ENCODE measurements at places on chromosomes 6 and 20.

DNA sequence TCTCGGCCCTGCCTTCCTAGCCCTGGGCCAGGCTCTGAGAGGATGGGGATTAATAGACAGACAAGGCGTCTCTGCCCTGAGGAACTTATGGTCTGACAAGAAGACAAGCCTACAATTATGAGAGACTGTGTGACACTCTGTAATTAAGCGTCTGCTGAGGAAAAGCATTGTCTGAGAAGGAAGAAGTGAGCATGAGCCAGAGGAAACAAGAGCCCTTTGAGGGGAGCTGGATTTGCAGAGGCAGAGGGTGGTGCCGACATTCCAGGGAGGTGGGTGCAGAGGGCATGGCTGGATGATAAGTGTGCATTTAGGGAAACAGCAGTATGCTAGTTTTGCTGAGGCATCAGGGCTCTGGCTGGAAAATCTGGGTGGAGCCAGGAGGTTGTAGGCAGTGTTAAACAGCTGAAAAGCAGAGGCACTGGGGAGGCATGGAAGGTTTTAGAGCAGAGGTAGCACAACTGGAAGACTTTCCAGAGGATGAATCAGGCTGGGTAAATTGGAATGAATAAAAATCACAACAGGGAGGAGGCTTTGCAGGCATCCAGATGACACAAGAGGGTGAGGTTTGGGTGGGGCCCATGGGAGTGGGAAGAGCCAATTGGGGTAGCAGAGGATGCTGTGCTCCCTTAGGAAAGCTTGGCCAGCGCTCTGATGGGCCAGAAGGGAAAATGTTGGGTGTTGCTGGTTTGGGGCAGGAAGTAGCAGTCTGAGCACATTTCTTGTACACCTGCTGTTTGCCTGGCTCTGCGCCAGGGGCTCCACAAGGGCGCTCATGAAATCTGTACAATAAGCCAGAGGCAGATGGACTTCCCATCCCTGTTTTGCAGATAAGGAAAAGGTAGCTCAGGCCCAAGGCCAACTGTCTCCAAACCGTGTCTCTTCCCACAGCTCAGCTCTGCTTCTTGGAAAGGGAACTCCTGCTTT is 74.0 kb upstream of the MYL9 start:
- peaks cover 54% of the 10 kb centered on the region for H3K4me1 ChIP-seq
- H3K36me3 ChIP-seq = no peaks in the 10 kb centered on the region
- peak; percentile 55 for DNase-seq
- peak overlapping the region; percentile 9 for H3K4me3 ChIP-seq
- peak overlapping the region; percentile 70 for H3K27ac ChIP-seq
- H3K27me3 ChIP-seq = no peaks in the 10 kb centered on the region

DNA sequence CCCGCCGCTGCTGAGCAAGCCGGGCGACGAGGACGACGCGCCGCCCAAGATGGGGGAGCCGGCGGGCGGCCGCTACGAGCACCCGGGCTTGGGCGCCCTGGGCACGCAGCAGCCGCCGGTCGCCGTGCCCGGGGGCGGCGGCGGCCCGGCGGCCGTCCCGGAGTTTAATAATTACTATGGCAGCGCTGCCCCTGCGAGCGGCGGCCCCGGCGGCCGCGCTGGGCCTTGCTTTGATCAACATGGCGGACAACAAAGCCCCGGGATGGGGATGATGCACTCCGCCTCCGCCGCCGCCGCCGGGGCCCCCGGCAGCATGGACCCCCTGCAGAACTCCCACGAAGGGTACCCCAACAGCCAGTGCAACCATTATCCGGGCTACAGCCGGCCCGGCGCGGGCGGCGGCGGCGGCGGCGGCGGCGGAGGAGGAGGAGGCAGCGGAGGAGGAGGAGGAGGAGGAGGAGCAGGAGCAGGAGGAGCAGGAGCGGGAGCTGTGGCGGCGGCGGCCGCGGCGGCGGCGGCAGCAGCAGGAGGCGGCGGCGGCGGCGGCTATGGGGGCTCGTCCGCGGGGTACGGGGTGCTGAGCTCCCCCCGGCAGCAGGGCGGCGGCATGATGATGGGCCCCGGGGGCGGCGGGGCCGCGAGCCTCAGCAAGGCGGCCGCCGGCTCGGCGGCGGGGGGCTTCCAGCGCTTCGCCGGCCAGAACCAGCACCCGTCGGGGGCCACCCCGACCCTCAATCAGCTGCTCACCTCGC is 1.5 kb downstream of the ARID1B start:
- H3K4me3 ChIP-seq = peak overlapping the region; percentile 90
- H3K36me3 ChIP-seq = no peaks in the 10 kb centered on the region
- DNase-seq = peak; percentile 37
- H3K27ac ChIP-seq = peak overlapping the region; percentile 46
- peaks cover 4% of the 10 kb centered on the region for H3K4me1 ChIP-seq
- H3K27me3 ChIP-seq = no peaks in the 10 kb centered on the region

GRCh38 chr6:29631860-29632731 is 887 bp downstream of the GABBR1 start:
- H3K4me1 ChIP-seq = peaks cover 45% of the 10 kb centered on the region
- H3K27ac ChIP-seq = no peak overlapping the region
- H3K27me3 ChIP-seq = no peaks in the 10 kb centered on the region
- peak overlapping the region; percentile 77 for H3K4me3 ChIP-seq
- peak; percentile 57 for DNase-seq

- no peak overlapping the region for H3K4me3 ChIP-seq
- H3K36me3 ChIP-seq = peaks cover 5% of the 10 kb centered on the region
- H3K27ac ChIP-seq = no peak overlapping the region
- peaks cover 22% of the 10 kb centered on the region for H3K4me1 ChIP-seq
Measured at GRCh38 chr20:1327241-1327653, 1.7 kb downstream of the SDCBP2 start.

DNA sequence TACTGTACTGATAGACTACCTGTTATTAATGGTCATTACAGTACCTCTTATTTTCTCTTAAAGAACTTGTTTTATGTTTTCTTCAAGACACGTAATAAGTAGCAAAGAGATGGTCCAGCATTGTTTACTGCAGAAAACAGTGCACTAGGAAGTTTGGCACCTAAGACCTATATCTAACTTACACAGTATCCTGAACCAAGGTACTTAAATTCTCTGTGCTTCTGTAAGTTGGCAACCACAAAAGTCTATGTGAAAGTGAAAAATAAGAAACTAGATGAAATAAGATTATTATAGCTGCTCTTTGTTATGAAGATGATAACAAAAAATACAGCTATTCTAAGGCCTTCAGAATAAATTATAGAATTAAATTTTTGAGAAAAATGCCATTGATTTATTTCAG is 411.7 kb upstream of the SOX4 start:
- no peaks in the 10 kb centered on the region for H3K36me3 ChIP-seq
- no peaks in the 10 kb centered on the region for H3K4me1 ChIP-seq
- H3K27me3 ChIP-seq = no peaks in the 10 kb centered on the region
- no peak overlapping the region for H3K27ac ChIP-seq
- no peak overlapping the region for H3K4me3 ChIP-seq

- no peak overlapping the region for H3K4me3 ChIP-seq
- no peak for DNase-seq
- no peak overlapping the region for H3K27ac ChIP-seq
- H3K4me1 ChIP-seq = peaks cover 2% of the 10 kb centered on the region
- no peaks in the 10 kb centered on the region for H3K27me3 ChIP-seq
Measured at GRCh38 chr20:24744747-24745146, 204.3 kb upstream of the CST7 start.

DNA sequence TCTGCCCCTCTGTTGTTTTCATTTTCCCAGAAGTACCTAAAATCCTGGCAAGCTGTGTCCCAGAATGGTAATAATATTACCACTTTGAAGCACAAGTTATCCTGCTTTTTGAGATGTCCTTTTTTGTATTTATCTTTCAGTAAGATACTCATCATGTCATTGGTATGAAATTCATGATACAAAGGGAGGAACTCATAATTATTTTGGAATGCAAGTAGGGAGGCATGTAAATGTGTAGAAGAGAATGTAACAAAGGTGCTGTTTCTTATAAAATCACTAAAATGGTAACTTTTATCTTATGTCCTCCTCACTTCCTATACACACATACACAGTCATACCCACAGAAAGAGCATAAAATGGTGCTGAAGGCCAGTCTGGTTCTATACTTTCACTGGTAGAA is 109.9 kb downstream of the CD2AP start:
- no peak overlapping the region for H3K27ac ChIP-seq
- peaks cover 7% of the 10 kb centered on the region for H3K36me3 ChIP-seq
- DNase-seq = no peak
- no peaks in the 10 kb centered on the region for H3K4me1 ChIP-seq
- no peak overlapping the region for H3K4me3 ChIP-seq

DNA sequence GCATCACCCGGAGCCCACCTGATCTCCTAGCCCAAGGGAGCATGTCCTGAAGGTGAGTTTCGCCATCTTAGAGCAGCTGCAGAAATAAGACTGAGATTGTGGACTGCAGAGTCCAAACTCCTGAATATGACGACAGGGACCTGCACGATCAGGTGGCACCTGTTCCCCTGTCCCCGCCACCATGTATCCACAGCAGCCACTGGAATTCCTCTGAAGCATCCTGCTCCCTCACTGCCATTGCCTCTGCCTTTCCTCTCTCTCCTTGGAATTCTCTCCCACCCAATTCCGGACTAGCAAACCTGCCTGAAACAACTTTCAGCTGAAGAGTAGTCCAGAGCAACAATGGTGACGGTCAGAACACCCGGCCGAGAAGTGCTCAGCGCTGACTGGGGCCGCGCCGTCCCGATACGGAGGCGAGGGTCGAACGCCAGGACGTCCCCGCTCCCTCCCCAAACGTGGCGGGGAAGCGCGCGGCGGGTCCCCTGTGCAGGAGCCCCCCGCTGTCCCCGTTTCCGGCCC is 694 bp upstream of the FAM120B start:
- H3K4me1 ChIP-seq = peaks cover 18% of the 10 kb centered on the region
- H3K36me3 ChIP-seq = no peaks in the 10 kb centered on the region
- no peak overlapping the region for H3K27ac ChIP-seq
- no peak for DNase-seq
- peak overlapping the region; percentile 95 for H3K4me3 ChIP-seq
- H3K27me3 ChIP-seq = peaks cover 10% of the 10 kb centered on the region

- peak within 1 kb of the TSS; percentile 42 for H3K4me3 ChIP-seq
- DNase-seq = peak; percentile 54
- peak within 1 kb of the TSS; percentile 23 for H3K27ac ChIP-seq
- peaks cover 20% of the 10 kb centered on the region for H3K36me3 ChIP-seq
- H3K4me1 ChIP-seq = peaks cover 14% of the 10 kb centered on the region
Measured at GRCh38 chr6:43644940-43645612, at the start of gene RSPH9. RSPH9 (plus strand) TSS chr6:43645036; CDS start chr6:43645099, 63 bp downstream.

DNA sequence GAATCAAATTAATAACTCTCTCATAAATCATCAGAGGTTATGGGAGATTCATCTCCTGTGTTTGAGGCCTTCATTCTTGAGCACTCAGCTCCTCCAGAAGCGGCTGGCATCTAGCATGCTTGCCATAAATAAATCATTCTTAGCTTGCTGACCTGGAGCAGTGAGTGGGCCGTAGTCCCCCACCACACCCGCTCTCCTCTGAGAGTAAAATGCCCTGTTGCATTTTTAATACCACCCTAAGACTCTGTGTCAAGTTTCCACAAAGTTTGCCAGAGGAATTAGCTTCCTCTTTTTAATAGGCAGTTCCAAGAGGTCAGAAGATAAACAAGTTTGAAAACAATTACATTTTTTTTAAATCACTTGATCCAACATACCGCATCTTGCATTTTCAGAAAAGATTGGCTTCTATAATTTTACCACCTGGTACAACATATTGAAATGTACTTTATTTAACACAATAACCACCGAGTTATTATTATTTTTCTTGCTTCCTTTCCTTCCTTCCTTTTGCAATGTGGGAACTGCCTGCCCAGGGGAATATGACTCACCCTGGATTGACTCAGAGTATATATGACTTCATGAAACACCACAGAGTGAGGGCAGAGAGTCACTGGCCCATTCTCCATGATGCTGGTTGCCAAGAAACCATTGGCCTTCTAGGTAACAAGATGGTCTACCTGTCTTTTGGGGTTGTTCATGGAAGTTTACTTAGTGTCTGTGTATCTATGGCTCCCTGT is 29.4 kb upstream of the CLIC5 start:
- no peak for DNase-seq
- H3K4me3 ChIP-seq = no peak overlapping the region
- H3K27ac ChIP-seq = no peak overlapping the region
- H3K27me3 ChIP-seq = no peaks in the 10 kb centered on the region

- no peak for DNase-seq
- no peak overlapping the region for H3K4me3 ChIP-seq
- H3K36me3 ChIP-seq = no peaks in the 10 kb centered on the region
- no peak overlapping the region for H3K27ac ChIP-seq
- H3K27me3 ChIP-seq = no peaks in the 10 kb centered on the region
Measured at GRCh38 chr6:1798303-1798964, 188.7 kb downstream of the FOXC1 start.

DNA sequence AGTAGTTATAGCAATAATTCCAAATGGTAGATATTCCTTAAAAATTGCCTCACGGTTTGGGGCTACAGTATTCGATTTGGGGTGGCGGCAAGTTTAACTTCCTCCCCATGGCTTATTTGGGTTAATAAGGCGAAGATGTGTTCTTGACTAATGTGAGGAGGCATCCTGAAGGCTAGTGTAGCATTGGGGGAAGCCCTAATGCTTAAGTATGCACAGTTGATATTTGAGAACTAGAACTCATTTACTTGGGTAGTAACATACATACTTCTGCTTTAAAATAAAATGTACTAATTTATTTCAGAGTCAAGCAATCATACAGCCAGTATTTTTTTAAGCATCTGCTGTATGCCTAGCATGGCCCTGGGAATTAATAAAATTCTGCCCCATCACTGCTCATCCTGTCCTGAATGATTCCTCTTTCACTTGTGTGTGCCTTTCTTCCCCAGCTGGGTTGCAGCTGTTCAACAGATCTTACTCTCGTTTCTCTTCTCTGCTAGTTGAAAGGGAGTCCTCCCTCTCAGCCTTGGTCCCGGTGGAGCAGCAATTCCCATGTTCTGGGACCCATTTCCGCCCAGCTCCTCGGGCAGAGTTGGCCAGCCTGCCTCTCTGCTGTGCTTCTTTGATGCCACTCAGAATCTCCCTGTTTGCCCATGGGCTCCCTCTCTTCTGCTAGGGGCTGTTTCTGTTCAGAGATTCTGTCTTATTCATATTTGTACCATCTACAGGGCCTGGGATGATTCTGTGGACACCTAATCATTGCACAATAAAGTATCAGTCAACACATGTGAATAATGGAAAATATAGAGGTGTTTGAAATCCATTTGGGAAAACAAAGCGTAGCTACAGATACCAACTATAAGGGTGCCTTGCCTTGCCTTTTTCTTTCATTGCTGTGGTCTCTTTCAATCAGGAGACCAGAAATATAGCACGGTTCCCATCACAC is 104.8 kb downstream of the ARID1B start:
- H3K27me3 ChIP-seq = no peaks in the 10 kb centered on the region
- H3K36me3 ChIP-seq = no peaks in the 10 kb centered on the region
- H3K4me3 ChIP-seq = no peak overlapping the region
- DNase-seq = no peak
- peaks cover 17% of the 10 kb centered on the region for H3K4me1 ChIP-seq
- no peak overlapping the region for H3K27ac ChIP-seq
